ENCODE measurements at places on chromosomes 3 and 15.

- DNase-seq, result no peak
Measured at GRCh38 chr3:52372822-52373504, 56.8 kb downstream of the DNAH1 start.

GRCh38 chr15:91234759-91235158 lies 134.7 kb downstream of the SV2B start:
- DNase-seq, result no peak

- DNase-seq, result no peak
Measured at GRCh38 chr3:158102242-158103080, 3.8 kb downstream of the SHOX2 start.

- no peak for DNase-seq
Measured at GRCh38 chr3:133038089-133038730, at the start of gene TMEM108. TMEM108 (plus strand) TSS chr3:133038391.

- no peak for DNase-seq
Measured at GRCh38 chr3:119768668-119769393, 13.1 kb upstream of the NR1I2 start.

DNA sequence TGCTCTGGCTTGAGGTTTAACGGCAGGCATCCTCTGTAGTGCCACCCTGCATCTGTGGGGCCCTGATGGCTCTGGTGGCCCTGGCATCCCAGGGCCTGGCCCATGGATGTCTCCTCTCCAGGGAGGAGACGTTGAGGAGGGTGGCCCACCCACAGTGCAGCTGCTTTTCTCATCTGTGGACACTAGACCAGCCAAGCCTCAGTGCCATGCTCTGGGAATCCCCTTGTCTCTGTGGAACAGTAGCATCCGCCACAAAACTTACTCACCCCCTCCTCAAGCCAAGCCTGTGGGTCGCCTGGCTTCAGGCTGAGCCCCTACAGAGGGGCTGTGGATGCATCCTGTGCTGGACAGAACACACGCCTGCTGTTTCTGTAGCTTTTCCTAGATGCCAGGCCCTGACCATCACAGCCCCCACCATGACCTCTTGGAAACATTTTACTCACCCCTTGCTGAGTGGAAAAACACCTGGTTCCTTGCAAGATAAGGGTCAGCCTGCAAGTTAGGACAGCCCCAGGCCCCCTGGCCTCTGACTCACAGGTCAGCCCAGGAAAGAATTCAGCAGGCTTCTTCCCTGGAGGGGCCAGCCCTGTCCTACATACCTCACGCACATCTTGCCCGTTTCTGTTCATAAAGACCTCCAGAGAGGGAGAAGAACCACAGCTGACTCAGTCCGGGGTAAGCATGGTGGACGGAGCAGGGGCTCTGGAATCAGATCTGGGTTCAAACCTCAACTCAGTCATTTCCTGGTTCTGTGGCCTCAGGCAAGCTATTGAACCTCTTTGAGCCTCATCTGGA lies 19.0 kb downstream of the PAK6 start:
- DNase-seq, result no peak

GRCh38 chr3:155805802-155806618 lies at the start of gene C3orf33:
C3orf33 (minus strand) TSS chr3:155806278; CDS start chr3:155806252, 26 bp downstream.
- peak; percentile 52 for DNase-seq

GRCh38 chr3:24905266-24905665 lies 410.6 kb upstream of the THRB start:
- DNase-seq, result no peak

DNA sequence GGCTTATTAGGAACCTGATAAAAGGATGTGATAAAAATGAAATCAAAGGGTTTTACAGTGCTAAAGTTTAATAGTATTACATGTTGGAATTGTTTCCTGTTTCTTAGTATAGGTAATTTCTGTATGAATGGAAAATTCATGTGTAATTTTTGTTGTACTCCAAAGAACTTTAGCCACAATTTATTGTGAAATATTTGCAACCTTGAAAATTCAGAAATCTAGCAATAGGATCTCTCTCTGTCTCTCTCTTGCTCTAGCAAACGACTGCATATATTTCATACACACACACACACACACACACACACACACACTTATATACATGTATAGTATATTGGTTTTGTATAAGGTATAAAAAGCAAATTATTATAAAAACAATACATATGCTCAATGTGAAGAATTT lies 59.6 kb downstream of the PIAS1 start:
- DNase-seq, result no peak

GRCh38 chr3:105243076-105243475 lies 123.6 kb upstream of the ALCAM start:
- no peak for DNase-seq

DNA sequence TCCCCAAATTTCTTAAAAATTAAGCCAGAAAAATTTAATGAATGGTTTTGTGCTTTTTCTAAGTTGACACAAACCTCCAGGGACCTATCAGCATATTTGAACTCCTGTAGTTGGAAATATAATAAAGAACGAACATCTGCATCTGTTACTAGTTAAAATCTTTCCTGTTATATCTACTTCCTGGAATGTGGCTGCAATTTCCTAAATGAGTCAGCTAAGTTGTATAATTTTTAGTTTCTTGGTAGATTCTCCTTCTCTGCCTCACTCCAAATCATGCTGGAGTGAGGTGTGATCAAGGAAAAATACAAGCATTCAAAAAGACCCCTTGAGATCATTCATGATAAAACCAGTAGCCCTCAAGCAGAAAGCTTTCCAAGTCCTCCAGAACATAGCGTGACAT lies 106.2 kb upstream of the MCTP2 start:
- no peak for DNase-seq

- DNase-seq, result no peak
Measured at GRCh38 chr3:65810302-65810701, 228.4 kb downstream of the MAGI1 start.

DNA sequence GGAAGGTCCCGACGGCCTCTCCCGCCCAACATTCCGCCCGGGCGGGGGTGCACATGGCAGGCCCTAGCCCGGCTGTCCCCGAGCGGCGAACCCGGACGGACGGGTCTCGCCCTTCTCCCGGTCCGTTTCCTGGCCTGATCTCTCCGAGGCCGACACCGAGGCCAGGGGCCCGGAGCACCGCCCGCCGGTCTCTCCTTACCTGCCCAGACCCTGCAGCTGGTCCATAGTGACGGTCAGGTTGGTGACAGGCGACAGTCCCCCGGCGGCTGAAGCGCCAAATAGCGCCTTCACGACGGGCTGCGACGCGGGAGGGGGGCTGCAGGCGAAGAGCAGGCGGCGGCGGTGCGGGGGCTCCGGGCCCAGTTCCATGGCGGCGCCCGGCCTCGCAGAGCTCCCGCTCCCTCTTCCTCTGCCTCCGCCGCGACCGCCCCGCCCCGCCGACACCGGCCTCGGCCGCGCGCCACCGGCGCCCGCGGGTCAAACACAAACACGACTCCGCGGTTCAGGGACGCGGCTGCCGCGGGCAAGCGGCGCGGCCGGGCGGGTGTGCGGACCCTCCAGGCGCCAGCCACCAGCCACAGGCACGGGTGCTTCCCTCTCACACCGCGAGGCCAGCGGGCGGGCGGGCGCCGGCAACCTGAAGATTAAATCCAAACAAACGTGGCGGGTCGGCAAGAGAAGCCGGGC lies 495 bp downstream of the CDC25A start:
- DNase-seq, result peak; percentile 16

DNA sequence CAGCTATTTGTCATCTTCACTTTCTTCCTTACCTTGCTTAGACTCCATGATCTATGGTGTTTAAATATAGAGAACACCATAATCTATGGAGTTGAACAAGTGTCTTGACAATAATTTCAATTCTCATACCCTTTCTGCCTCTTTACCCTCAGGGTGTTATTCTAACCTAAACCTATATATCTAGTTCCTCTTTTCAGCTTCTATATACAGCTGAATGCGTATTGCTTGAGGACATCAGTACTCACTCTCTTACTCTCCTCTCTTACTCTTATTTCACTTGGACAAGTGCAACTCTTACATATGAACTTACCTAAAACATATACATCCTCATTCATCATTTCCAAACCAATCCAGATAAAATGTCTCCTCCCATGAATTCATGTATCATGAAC lies 187.1 kb downstream of the RAP2B start:
- DNase-seq, result no peak

DNA sequence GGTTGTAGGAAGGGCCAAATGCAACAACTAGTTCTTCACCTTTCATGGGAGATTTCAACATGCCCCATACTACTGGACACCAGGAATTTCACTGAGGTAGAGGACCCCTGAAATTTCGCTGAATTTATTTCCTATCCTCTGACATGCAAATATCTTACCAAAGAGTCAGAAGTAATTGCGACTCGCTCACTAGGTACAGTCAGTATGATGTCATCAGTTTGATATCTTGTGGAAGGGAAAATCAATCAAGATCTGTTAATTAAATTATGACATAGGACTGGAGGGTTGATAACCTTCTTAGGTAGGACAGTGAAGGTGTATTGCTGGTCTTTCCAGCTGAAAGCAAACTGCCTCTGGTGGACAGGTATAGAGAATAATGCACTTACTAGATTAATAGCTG lies 74.9 kb upstream of the TNIK start:
- no peak for DNase-seq

Data from activated CD4-positive, alpha-beta T cell treated with anti-CD3 and anti-CD28 coated beads, Interleukin-2, amount 50 U/mL, for 24 hours (primary cell).